COR-L47 (cell line): ENCODE measurements at places on chromosomes 3 and 15.

DNA sequence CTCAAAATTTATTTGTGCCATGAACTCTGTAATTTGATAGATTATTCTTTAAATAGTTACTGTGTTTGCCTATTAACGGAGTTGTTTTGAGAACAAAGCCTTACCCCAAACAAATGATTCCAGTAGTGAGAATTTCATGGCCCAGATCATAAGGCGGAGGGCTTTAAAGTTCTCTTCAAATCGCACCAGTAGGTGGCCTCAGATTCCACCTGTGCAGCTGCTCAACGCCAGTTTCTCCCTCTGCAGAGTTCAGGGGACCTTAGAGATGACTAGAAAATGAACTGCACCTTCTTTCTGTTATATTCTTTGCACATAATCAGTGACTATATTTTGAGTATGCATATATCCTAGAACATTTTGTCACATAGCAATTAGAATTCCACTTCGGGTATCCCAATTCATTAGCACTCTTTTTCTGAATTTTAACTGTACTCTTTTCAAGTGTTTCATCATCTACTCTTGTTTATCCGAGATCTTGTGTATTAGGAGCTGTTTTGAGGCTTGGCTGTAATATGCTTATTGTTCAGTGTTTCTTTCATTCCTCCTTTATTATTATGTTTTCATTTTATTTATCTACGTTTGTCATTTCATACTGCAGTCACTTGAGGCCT is 232.6 kb upstream of the CHRM5 start:
- DNase-seq, result peak; percentile 52

GRCh38 chr3:31379598-31379997 is 153.1 kb upstream of the STT3B start:
- no peak for DNase-seq

- no peak for DNase-seq
These were observed 950.1 kb downstream of the DIPK2A start for GRCh38 chr3:144921710-144922109.

- no peak for DNase-seq
These were observed 344.6 kb upstream of the PROK2 start for GRCh38 chr3:72129501-72130094.

- DNase-seq, result no peak
These were observed 1.2 kb downstream of the KNL1 start for GRCh38 chr15:40595219-40595618.

DNA sequence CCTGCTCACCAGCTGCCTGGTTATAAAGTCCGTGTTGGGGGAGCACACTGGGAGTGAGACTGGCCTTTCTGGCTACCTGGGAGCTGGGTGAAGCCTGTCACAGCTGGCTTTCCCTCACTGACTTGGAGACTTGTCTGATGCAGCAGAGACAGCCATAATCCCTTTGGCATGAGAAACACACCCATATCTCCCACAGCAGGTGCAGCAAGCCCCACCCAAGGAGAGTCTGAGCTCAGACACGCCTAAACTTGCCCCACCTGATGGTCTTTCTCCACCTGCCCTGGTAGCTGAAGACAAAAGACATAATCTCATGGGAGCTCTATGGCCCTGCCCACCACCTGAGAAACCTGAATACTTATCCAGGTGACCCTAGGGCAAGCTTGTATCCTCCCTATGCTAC is 54.8 kb downstream of the NMD3 start:
- peak; percentile 96 for DNase-seq

GRCh38 chr3:190053919-190054672 is 66.6 kb downstream of the P3H2 start:
- DNase-seq, result no peak

- DNase-seq, result no peak
These were observed 115.5 kb downstream of the NFKBIZ start for GRCh38 chr3:101964861-101965260.

GRCh38 chr3:181855825-181856224 is 144.1 kb downstream of the SOX2 start:
- DNase-seq, result no peak

DNA sequence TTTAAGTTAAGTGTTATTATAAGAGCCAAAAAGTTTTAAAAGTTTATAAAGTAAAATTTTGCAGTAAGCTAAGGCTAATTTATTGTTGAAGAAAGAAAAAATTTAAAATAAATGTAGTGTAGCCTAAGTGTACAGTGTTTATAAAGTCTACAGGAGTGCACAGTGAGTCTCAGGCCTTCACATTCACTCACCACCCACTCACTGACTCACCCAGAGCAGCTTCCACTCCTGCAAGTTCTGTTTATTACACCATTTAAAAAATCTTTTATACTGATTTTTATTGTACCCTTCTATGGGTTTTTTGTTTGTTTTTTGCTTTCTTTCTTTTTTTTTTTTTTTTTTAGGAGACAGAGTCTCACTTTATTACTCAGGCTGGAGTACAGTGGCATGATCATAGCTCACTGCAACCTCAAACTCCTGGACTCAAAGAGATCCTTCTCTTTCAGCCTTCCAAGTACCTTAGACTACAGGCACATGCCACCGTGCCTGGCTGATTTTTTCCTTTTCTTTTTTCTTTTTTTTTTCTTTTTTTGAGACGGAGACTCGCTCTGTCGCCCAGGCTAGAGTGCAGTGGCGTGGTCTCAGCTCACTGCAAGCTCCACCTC is 25.9 kb downstream of the CSTA start:
- no peak for DNase-seq

GRCh38 chr15:85490856-85491255 is 110.5 kb downstream of the AKAP13 start:
- no peak for DNase-seq

DNA sequence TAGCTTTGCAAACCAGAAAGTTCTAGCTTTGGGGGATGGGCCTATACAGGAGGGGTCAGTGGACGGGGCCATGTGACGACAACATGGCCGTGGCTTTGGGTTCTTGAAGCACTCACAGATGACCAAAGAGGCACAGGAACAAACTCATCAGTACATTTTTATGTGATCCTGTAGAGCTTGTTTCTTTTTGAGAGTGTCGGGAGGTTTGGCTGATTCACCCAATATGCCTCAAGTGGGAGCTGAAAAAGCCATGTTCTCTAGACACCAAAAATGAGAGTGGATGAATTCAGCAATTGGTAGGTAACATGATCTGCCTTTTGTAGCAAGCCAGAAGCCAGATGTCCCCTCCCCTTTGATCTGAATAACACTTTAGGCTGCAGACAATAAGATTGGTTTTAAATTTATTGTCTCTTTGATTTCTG is 30.1 kb downstream of the GREM1 start:
- no peak for DNase-seq

GRCh38 chr3:183548262-183548769 is 7.2 kb downstream of the KLHL6 start:
- DNase-seq, result no peak

DNA sequence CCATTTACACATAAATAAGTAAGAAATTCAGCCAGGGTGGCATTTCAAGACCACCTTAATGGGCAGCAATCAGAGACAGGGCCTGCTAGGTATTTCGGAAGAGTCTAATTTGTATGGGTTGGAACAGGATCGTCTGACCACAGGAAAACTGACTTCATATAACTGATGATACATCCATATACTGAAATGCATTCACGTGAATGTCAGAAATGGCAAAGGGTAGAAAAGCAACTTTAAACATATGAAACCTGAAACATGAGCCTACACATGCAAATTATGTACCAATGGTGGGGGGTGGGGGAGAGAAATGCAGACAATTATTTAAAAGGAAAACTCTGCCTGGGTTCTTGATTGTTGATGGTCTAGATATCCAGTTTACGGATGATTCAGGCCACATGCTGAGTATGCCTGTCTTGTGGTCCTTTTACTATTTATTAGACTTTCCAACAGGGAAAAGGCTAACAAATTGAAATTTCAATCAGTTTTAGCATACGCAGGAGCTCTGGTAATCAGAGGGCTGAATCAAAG is 582.2 kb downstream of the FOXP1 start:
- DNase-seq, result no peak

GRCh38 chr3:108222853-108223565 is 785 bp upstream of the IFT57 start:
- no peak for DNase-seq

DNA sequence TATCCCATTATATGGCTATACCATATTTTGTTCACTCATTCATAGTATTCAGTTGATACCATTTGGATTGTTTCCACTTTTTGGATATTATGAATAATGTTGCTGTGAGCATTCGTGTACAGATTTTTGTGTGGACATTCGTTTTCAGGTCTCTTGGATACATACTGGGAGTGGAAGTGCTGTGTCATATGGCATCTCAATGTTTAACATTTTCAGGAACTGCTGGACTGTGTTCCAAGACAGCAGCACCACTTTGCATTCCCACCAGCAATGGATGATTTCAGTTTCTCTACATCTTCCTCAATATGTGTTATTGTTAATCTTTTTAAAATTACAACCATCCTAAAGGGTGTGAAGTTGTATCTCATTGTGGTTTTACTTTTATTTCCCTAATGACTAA is 34.6 kb downstream of the SLC7A14 start:
- DNase-seq, result no peak
